ENCODE measurements at places on chromosomes 3 and 15.

GRCh38 chr3:21752749-21753347, 1.8 kb upstream of the ZNF385D start:
- peak; percentile 65 for DNase-seq

GRCh38 chr15:89539027-89539426, 36.2 kb upstream of the TICRR start:
- no peak for DNase-seq

DNA sequence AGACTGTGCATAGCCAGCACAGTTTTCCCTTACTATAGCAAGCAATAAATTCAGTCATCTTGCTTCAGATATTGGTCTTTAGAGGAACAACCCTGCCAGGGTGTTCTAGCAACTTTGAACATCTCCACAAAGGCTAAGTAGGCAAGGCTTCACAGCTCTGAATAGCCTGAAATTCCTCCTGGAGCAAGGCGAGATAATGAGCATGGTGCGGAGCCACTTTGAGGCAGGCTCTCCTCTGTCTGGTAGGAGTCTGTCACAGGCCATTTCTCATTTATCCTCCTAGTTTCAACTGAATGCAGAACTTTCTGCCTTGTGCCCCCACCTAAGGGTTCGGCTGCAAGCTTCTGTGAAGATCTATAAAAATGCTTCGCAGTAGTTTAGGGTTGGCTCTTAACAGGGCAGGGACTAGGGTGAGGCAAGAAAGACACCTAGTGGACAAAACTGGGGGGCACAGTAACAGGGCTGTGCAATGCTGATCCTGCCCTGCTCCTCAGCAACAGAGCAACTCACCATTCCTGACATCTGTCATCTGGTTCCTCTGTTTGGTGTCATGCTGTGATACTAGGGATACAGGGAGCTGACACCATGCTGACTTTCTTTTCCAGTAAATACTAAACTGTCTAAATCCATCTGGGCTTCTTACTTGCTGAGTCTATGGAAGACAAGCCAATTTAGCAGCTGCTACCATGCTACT, 16.6 kb upstream of the EHHADH start:
- peak; percentile 19 for DNase-seq

DNA sequence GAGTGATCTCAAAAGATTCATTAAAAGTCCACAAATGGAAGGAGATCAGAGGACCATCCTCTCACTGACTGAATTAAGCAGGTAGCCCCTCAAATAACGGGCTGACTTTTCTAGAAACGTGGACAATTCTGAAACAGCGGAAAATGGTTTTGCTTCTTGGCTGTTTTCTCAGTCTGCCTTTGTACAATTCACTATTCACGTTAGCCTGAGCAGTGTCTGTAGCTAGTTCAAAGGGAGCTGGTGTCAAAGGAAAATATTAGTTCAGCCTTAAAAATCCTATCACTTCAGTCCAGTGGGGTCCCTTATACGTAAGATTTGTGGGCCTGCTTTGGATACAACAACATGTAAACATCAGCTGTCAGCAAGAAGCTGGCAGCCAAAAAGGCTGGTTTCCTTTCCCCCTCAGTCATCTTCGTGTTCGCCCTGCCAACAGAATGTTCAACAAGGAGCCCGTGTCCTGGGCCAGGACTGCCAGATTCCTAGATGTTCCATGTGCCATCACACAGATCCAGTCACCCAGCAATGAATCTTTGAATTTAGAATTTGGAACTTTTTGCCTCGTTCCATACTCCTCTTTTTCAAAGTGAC, 19.3 kb downstream of the LMCD1 start:
- no peak for DNase-seq

DNA sequence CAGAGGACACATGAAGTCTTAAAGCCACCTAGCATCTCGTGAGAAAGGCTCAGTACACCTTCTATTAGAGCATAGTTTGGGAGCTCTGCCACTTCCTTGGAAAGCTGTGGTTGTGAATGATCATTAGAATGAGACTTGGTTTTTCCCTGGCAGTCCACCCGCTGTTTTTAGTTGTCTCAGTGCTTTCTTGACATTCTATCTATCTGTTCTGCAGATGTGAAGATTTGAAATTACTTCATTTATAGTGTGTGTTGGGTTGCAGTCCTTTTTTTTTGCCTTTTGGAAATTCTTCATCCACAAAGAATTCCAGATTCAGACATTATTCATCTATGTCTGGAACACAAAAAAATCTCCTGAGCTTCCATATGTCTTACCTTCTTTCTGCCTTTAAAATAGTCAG, 23.7 kb downstream of the PPP2R3A start:
- DNase-seq = peak; percentile 90

DNA sequence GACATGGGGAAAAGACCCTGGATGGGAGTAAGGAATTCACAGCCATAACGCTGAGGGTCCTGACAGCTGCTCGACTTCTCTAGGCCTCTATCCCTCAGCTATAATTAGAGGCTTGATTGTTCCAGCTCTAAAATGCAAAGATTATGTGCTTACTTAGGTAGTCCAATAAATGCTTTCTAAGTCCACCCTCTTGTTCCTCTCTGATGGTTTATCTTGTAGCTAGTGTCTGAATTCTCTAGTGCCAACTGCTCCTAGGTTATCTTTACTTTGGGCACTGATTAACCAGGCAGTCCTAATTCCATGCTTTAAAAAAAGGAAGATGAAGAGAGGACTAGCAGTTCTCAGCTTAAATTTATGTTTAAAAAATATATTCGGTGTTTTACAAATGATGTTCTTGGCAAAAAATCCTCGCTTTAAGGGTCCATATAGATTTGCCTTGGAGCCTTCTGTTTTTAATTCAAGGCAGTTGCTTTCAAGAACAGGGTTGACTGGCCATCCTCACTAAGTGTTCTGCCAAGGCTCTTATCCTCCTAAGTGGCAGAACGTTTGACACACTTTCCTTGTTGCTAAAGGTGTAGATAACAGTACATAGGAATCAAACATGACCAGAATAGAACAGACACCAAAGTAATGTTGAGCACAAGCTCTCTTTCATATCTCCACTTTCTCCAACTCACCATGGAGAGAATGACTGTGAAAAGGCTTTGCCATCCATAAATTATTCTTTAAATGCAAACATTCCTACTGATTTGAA, 60.6 kb downstream of the THRB start:
- DNase-seq = no peak

GRCh38 chr3:132256989-132257388, 60.2 kb upstream of the ACP3 start:
- DNase-seq = peak; percentile 62

GRCh38 chr3:87006844-87007439, 16.0 kb upstream of the VGLL3 start:
- peak; percentile 48 for DNase-seq

GRCh38 chr3:21847005-21847404, 96.0 kb upstream of the ZNF385D start:
- DNase-seq = peak; percentile 20

- DNase-seq = no peak
Measured at GRCh38 chr3:25547103-25547502, 117.6 kb downstream of the TOP2B start.

DNA sequence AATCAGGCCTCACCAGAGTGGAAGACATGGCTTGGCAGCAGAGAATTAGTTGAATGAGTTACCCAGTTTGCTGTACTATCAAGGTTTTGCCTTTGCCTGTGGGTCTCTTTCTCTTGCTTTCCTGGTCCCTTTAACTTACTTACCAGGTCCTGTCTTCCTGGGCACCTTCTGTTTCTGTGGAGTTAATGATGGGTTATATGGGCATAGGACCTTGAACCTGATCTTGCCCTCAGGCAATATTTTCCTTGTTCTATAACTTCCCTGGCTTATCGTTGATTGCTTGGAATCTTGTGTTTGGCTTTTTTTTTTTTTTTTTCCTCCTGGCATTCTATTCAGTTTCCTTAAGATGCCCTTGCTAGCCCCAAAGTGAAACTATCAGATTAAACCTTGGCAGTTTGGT, 106.8 kb downstream of the HHLA2 start:
- no peak for DNase-seq

DNA sequence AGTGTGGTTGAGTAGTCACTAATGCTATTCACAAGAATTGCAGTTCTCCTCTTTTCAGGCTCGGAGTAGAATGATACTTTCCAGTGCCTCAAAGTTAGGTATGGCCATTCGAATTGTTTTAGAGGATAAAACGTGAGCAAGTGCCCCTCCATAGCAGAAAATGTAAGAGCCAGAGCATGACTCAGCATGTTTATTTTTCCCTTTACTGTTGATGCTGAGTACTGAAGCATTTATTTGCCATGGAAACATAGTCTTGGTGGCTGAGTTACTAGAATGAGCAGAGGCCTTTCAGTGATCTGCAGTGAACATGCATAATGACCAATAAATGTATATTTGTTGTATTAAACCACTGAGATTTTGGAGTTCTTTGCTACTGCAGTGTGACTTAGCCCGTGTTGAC, 540.6 kb downstream of the NLGN1 start:
- DNase-seq = peak; percentile 36

GRCh38 chr15:43285609-43286037, 18.9 kb upstream of the TGM5 start:
- DNase-seq = peak; percentile 65

DNA sequence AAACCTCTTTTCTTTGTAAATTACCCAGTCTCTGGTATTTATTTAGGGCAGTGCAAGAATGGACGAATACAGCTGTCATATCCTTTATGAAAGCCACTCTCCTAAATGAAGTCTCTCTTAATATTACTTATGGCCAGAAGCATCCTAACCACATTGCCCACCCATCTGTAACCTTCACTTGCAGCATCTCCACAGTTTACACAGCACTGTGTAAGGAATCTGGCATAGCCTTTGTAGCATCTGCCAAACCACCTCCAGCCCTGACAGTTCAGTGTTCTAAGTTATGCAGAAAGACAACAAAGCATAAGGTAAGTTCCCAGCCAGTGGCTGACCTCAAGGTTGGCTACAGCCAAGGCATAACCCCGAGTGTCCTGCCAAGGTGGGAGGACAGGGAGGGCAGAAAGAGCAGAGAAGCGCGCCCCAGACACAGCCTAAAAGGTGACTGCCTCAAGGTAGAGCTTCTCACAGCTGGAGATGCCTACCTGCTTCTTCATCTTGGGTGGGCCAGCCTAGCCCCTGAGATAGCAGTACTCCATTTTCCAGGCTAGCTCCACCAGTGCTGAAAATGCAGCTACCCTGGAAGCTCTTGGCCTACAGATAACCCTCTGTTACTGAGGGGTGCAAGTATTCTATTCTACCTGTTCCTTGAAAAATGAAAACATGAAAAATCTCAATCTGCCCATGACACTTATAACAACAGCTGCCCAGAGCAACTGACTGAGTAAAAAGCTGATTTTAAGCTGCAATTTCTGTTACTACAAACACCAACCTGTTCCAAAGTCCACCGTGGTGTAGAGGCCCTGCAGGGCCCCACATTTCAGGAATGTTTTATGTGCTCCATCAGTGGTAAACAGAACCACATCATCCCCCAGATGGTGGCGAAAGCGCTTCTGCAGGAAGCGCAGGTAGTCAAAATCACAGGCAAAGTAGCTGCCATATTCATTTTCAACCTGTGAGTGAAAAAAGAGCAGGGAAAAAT, 39.3 kb downstream of the GLB1 start:
- DNase-seq = no peak

DNA sequence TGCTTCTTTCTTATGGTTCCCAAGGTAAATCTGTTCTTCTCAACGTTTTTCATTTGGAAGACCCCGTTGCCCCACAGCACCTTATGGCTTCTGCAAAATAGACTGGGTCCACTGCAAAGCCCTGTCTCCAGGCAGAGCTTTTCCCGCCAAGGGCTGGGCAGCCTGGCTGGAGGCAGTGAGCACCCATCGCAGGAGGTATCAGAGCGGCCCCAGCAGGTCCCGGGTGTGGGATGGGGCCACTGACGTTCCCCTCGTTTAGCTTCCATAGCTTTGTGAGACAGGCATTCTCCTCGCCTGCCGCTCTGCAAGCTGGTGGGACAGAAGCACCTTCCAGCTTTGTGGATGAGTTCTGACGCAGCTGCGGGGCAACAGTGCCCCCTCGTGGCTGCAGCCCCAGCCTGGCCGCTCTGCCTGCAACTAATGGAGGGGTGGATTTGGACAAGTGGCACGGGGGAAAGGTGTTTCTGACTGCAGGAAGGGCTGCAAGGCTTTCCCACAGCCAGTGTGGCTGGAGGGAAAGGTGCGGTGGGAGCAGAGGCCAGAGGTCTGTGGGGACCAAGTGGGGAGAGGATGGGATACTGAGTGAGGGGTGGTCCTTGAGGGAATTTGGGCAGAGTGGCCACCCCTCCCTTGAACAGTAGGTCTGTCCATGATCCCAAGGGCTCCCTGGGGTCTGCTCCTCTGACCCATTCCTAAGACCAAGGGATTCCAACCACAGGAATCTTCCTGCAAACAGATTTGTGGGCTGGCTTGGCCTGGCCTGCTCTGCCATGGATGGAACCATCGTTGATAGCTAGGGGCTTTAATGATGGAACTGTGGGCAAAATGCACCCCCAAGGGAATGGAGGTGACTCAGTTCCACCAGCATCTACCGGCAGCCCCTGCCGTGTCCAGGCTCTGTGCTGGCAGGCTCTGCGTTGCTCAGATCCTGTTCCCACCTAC, 99.4 kb downstream of the FBLN2 start:
- DNase-seq = peak; percentile 74

- DNase-seq = no peak
Measured at GRCh38 chr3:129117134-129117533, 4.5 kb downstream of the RAB43 start.

DNA sequence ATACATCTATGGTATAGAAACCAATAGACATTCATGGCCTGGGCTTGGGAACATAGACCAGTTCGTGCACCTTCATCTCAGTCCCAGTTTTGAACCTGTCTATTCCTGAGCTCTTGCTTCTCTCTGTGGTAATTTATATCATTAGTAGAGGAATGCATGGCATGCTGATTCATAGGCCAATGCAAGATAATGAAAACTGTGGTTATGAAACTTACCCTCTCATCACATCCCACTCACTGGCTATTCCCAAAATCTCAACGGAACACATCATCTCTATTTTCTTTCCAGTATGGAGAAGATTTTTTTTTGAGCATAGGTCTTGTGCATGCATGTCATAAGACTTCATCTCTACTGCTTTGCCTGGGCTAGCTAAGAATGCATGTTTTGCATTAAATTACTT, 18.7 kb upstream of the P2RY12 start:
- DNase-seq = peak; percentile 84

DNA sequence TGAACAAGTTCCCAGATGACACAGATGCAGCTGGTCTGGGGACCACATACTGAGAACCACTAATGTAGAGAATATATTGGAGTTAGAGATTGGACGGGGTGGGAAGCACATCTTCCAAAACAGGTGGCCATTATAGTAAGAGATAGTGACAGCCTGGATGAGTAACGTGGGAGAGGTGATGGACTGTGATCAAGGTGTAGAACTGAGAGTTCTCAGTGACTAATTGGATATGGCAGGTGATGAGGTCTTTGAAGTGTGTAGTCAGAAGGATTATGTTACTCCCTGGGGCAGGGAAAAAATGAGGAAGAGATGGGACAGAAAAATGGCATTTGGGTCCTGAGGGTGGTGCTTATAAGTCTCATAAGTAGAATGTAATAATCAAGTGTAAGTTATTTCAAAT, 66.6 kb downstream of the KCNMB2 start:
- DNase-seq = no peak

DNA sequence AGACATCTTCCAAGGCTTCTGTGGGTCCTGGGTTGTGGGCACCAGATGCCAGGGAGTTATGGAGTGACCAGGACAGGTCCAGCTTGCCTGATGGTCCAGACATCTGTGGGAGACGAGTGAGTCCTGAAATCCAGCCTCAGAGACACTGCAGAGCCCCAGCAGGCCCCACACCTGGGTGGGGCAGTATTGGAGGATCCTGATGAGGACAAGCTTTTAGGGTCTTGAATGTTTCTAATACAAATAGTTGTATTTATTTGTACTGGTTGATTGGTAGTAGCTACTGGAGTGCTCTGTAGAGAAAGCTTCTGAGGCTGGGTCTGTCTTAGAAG, 67.5 kb upstream of the PRR23C start:
- no peak for DNase-seq

Measured in fibroblast of upper back skin (primary cell).